Activated naive CD8-positive, alpha-beta T cell treated with anti-CD3 and anti-CD28 coated beads for 36 hours (primary cell): ENCODE measurements at places on chromosomes 1 and 21. TPM values are rescaled to one million over a fixed set of nuclear protein-coding genes. Genes with fewer than 3 reads are reported as not detected.

DNA sequence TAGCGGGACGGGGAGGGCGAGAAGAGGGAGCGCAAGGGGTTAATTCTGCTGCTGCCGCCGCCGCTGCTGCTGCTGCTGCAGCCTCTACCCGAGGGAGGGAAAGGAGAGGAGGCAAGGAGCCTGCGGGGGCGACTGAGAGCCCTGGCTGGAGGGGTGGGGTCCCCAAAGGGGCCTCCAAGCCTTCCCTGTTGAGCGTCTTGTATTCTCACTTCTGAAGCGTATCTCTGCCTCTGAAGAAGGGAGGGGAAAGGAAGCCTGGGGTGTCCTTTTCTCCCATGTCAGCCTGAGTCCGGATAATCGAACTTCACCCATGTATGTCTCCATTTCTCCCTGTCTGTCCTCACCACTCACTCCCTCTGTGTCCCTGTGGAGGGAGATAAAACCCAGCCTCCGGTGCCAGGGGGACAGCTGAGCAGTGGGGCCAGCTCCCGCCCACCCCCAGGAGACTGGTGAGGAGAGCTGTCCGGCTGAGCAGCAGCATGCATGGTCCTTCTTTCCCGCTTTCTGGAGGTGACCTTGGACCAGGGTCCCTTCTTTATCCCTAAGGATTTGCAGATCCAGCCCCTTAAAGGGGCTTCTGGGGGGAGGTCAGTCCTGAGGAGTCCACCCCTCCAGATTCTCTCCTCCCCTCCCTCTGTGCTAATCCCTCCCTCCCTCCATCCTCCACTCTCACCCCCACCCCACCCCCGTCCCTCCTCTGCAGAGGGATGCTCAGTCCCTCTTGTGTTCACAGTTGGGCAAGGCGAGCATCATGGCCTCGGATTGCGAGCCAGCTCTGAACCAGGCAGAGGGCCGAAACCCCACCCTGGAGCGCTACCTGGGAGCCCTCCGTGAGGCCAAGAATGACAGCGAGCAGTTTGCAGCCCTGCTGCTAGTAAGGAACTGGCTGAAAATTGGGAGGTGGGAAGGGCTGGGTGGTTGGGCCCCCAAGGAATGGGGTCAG lies 1.0 kb downstream of the NCDN start:
- peaks cover 2% of the 10 kb centered on the region for H3K36me3 ChIP-seq
- peak; percentile 32 for DNase-seq
- H3K4me3 ChIP-seq, result peak overlapping the region; percentile 96
- no peaks in the 10 kb centered on the region for H3K27me3 ChIP-seq
- H3K27ac ChIP-seq, result peak overlapping the region; percentile 97
- H3K4me1 ChIP-seq, result peaks cover 53% of the 10 kb centered on the region

GRCh38 chr21:19565587-19565986 lies 1162.0 kb upstream of the TMPRSS15 start:
- no peak for DNase-seq
- no peaks in the 10 kb centered on the region for H3K36me3 ChIP-seq
- no peak overlapping the region for H3K27ac ChIP-seq
- no peak overlapping the region for H3K4me3 ChIP-seq

DNA sequence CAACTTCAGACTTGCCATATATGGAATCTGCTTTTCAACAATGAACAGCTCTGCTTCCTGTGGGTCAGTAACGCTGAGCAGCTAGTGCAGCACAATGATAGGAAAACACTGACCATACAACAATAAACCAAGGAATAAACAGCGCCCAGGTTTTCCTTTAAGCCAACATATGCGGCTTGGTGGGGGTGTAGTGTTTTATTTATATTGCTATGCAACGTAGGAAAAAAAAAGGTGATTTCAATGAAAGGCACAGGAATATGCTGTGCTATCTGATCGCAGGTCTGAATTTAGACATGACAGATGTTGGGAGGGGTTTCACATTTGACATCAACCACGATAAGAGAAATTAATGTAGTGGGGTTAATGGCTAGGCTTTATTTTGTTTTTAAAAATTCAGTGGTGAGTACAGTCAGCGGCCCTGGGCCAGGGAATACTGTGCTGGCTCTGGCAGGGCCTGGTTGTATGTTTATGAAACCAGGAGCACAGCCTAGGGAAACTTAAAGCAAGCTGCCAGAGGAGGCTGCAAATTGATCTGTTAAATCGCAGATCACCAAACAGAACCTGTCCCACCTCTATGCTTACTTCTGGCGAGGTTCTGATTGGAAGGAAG lies 4.3 kb downstream of the TSPAN2 start:
- no peak overlapping the region for H3K27ac ChIP-seq
- H3K36me3 ChIP-seq, result no peaks in the 10 kb centered on the region
- peaks cover 16% of the 10 kb centered on the region for H3K4me1 ChIP-seq

GRCh38 chr1:115086176-115086830 lies 3.0 kb downstream of the TSPAN2 start:
- H3K36me3 ChIP-seq, result no peaks in the 10 kb centered on the region
- peaks cover 9% of the 10 kb centered on the region for H3K27me3 ChIP-seq
- peaks cover 26% of the 10 kb centered on the region for H3K4me1 ChIP-seq
- H3K27ac ChIP-seq, result no peak overlapping the region
- H3K4me3 ChIP-seq, result no peak overlapping the region

DNA sequence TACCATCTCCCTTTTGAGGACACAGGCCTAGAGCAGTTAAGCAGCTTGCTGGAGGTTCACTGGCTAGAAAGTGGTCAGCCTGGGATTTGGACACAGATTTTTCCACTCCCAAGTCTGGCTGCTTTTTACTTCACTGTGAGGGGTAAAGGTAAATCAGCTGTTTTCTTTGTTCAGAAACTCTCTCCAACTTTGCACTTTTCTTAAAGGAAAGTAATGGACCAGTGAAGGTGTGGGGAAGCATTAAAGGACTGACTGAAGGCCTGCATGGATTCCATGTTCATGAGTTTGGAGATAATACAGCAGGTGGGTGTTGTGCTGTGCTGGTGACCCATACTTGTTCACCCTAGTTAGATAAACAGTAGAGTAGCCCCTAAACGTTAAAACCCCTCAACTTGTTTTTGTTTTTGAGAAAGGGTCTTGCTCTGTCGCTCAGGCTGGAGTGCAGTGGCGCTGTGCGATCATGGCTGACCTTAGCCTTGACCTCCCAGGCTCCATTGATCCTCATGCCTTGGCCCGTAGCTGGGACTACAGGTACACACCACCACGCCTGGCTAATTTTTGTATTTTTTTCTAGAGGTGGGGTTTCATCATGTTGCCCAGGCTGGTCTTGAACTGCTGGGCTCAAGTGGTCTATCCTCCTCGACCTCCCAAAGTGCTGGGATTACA lies 4.2 kb downstream of the SOD1 start:
- peaks cover 75% of the 10 kb centered on the region for H3K4me1 ChIP-seq
- H3K36me3 ChIP-seq, result peaks cover 75% of the 10 kb centered on the region
- H3K4me3 ChIP-seq, result no peak overlapping the region
- no peak for DNase-seq
- H3K27ac ChIP-seq, result peak overlapping the region; percentile 20

GRCh38 chr1:103365860-103366569 lies 159.5 kb upstream of the RNPC3 start:
- no peaks in the 10 kb centered on the region for H3K4me1 ChIP-seq
- no peak overlapping the region for H3K27ac ChIP-seq
- no peaks in the 10 kb centered on the region for H3K36me3 ChIP-seq
- DNase-seq, result no peak
- H3K27me3 ChIP-seq, result no peaks in the 10 kb centered on the region
- no peak overlapping the region for H3K4me3 ChIP-seq

DNA sequence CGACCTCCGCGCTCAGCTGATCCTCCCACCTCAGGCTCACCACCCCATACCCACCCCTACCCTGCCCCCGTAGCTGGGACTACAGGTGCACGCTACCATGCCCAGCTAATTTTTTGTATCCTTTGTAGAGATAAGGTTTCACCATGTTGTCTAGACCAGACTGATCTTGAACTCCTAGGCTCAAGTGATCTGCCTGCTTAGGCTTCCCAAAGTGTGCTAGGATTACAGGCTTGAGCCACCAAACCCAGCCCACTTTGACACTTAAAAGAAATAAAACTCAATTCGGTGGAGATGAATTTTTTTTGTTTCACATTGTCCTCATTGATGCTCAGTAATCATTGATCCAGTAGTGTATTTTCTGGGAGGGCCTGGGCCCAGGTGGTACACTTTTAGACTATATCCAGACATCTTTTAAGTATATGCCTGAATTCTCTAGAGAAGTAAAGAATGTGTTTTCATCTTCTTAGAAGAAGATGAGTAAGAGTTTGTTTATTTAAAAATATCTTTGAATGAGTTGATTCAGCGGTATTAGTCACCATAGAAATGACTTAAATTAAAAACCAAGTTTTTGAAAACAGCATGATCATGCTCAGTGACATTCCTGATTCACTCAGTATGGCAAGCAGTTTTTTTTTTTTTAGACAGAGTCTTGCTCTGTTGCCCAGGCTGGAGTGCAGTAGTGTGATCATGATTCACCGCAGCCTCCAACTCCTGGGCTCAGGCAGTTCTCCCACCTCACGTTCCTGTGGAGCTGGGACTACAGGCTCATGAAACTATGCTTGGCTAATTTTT lies 57.8 kb downstream of the EPB41 start:
- peaks cover 17% of the 10 kb centered on the region for H3K36me3 ChIP-seq
- H3K4me3 ChIP-seq, result no peak overlapping the region
- H3K27ac ChIP-seq, result peak overlapping the region; percentile 28
- no peaks in the 10 kb centered on the region for H3K27me3 ChIP-seq
- no peak for DNase-seq

The UBXN10 gene
- 1.2 TPM for total RNA-seq

The DNASE2B gene
- not detected for total RNA-seq

The MPZ gene
- total RNA-seq, result 2.9 TPM

The SDC3 gene
- total RNA-seq, result 0.43 TPM
